ENCODE measurements at places on chromosomes 2 and 18. TPM values are rescaled to one million over a fixed set of nuclear protein-coding genes. Genes with fewer than 3 reads are reported as not detected.

- H3K27me3 ChIP-seq: no peaks in the 10 kb centered on the region
- no peaks in the 10 kb centered on the region for H3K4me1 ChIP-seq
- peaks cover 20% of the 10 kb centered on the region for H3K36me3 ChIP-seq
- DNase-seq: no peak
- H3K4me3 ChIP-seq: no peak overlapping the region
Measured at GRCh38 chr2:10601866-10602566, 87.8 kb downstream of the NOL10 start.

The GKN2 gene
- total RNA-seq: not detected

DNA sequence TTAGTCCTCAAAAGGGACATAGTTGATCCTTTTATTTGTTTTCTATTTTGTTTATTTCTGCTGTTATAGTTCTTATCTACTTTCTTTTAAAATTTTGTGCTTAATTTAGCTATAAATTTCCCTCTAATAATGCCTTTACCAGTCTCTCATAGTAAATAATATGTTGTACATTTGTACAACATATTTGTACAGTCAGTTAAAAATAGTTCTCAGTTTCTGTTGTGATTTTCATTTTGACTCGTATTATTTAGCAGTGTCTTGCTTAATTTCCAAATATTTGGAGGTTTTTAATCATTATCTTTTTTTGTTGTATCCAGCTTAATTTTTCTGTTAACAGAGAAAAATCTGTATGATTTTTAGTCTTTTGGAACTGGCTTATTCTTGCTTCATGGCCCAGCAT is 443.6 kb upstream of the TRIB2 start:
- no peaks in the 10 kb centered on the region for H3K27me3 ChIP-seq
- H3K27ac ChIP-seq: no peak overlapping the region
- no peak for DNase-seq
- no peaks in the 10 kb centered on the region for H3K4me1 ChIP-seq

The TRABD2A gene
- total RNA-seq: 4.6 TPM

DNA sequence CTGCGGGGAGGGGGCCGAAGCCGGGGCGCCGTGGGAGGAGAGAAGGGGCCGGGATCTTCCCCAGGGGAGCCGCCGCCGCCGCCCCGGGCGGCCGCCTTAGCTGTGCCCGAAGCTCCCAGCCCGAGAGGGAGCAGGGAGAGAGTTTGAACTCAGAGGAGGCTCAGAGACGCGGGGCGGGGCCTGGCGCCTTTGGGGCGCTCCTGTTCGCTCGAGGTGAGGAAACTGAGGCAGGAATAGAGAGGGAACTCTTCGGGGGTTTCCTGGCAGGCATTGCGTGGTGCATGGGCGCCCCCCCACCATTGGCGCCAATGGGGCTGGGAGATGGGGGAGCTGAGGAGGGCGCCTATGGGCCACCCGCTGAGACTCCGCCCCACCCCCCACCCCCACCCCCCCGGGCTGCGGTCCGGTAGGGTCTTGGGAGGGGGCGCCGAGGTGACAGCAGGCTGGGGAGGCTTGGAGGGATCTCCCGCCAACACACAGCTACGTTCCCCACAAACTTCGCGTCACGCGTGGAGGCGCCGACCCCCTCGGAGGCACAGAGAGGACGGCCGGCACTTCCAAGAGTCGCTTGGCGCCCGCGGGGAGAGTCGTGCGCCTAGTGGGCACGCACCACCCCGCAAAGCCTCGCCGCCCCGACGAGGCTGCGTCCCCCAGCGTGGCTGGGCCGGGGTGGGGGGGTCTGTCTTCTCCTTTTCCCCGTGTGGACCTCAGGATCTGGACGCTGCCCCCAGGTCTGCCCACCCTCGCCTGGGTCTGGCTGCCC is 680 bp downstream of the CTDSP1 start:
- peaks cover 52% of the 10 kb centered on the region for H3K4me1 ChIP-seq
- H3K4me3 ChIP-seq: peak overlapping the region; percentile 63

The MOGAT1 gene
- total RNA-seq: 0.22 TPM

GRCh38 chr2:43937269-43937820 is 58.4 kb downstream of the LRPPRC start:
- H3K4me1 ChIP-seq: no peaks in the 10 kb centered on the region
- H3K36me3 ChIP-seq: peaks cover 54% of the 10 kb centered on the region
- DNase-seq: no peak
- H3K27me3 ChIP-seq: no peaks in the 10 kb centered on the region

- H3K27ac ChIP-seq: no peak overlapping the region
- no peak for DNase-seq
- no peaks in the 10 kb centered on the region for H3K36me3 ChIP-seq
- no peak overlapping the region for H3K4me3 ChIP-seq
- no peaks in the 10 kb centered on the region for H3K4me1 ChIP-seq
Measured at GRCh38 chr2:160253440-160254188, 53.5 kb upstream of the ITGB6 start.

The CABLES1 gene
- 7.7 TPM for total RNA-seq

The SNRPD1 gene
- 134 TPM for total RNA-seq

The MCEE gene
- 9.0 TPM for total RNA-seq

Data from HCT116 (cell line).